ENCODE measurements at places on chromosomes 12 and 14.
A peak's percentile ranks its signal among the peaks of the same experiment; 100 is the strongest.

DNA sequence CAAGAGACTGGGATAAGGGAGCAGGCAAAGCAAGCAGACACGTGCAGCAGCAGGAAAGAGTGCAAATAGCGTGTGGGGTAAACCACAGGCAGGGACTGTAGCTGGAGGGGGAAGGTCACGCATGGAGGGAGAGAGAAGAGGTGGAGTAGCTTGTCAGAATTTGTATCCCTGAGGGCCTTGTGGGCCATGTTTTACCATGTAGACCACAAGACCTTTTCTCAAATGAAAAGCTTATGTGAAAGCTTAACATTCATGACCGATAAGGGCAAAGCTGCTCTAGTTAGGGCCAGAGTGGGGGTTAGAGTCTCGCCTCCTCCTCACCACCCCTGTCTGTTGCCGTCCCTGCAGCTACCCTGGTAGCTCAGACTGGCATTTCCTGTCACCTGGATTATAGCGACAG lies 152.9 kb upstream of the E2F7 start:
- DNase-seq: no peak

DNA sequence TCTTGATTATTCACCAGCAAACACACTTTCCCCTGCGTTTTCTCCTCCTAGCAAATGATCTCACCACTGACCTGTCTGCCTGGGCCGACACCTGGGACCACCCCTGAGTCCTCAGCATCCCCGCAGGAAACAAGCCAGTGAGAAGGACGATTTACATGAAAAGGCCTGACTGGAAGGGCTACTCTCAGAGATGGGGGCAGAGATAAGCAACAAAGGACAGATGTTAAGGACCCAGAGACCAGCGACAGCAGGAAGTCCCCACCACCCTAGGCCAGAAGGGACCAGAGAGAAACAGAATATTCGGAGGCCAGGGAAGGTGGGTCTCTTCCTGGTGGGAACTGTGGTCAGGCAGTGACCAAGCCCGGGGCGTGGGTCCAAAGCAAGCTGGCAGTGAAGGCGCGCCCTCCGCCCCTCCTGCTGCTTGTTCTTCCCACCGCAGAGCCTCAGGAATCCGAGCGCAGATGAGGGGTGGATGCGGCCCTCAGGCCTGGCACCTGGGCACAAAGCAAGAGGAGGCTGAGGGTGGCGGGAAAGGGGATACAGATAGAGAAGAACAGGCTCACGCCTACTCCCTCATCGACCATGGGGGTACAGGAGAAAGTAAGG lies 55.8 kb downstream of the STX2 start:
- DNase-seq: no peak

DNA sequence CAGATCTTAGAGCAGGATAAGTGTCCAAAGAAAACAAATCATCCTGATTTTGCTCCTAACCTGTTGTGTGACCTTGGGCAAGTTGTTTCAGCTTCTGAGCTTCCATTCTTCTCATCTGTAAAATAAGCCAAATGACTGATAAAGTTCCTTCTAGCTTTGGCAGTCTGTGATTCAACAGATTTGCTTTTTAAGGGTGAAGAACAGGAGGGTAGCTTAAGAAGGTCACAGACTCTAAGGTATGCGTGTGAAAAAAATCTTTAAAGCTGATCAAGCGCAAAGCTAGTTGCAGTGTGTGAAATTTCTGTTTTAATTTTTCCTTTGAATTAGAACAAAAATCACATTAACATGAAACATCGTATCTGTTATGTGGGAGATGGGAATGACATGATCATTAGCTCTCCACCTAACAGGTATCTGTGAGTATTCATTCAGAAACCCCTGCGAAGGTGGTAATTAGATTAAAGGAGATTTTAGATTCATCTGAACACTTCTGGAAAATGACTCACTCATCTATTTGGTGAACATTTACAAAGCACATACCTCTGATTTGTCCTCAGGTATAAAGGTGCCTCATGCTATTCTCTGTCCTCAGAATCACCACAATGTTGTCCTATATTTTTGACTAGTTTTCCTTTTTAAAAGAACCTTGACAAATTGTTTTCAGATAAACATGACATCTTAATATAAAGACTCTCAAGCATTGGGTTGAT lies 131.9 kb upstream of the CPM start:
- no peak for DNase-seq

- DNase-seq: peak; percentile 91
These were observed 74.8 kb downstream of the ARL6IP4 start for GRCh38 chr12:123055281-123055766.

- DNase-seq: no peak
These were observed 5.9 kb downstream of the OAS3 start for GRCh38 chr12:112944024-112944690.

GRCh38 chr12:53474819-53475218 lies 22.9 kb downstream of the PCBP2 start:
- no peak for DNase-seq

GRCh38 chr14:60951776-60952435 lies 29.0 kb downstream of the TRMT5 start:
- no peak for DNase-seq

- no peak for DNase-seq
These were observed 7.6 kb downstream of the TECPR2 start for GRCh38 chr14:102370305-102370809.

GRCh38 chr14:29627137-29627536 lies 300.5 kb downstream of the PRKD1 start:
- DNase-seq: no peak

GRCh38 chr14:31090883-31091764 lies 64.9 kb upstream of the STRN3 start:
- peak; percentile 22 for DNase-seq

DNA sequence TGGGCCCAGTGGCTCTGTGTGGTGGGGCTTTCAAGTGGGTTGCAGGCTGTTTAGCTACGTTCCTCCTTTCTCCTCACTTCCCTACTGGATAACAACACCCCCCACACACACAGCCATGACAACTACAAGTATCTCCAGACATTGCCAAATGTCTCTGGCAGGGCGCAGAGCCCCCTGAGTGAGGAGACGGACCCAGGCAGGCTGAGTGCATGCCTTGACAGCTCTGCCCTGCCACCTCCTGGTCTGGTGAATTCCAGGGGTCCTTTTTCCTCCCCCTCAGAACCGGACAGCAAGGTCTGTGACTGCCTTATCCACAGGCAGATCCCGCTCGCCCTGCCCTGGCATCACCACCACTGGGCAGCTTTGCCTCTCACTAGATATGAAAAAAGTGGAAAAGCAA lies 276.5 kb downstream of the TMEM132C start:
- DNase-seq: no peak

GRCh38 chr12:122183588-122183940 lies 641 bp downstream of the LRRC43 start:
- no peak for DNase-seq

DNA sequence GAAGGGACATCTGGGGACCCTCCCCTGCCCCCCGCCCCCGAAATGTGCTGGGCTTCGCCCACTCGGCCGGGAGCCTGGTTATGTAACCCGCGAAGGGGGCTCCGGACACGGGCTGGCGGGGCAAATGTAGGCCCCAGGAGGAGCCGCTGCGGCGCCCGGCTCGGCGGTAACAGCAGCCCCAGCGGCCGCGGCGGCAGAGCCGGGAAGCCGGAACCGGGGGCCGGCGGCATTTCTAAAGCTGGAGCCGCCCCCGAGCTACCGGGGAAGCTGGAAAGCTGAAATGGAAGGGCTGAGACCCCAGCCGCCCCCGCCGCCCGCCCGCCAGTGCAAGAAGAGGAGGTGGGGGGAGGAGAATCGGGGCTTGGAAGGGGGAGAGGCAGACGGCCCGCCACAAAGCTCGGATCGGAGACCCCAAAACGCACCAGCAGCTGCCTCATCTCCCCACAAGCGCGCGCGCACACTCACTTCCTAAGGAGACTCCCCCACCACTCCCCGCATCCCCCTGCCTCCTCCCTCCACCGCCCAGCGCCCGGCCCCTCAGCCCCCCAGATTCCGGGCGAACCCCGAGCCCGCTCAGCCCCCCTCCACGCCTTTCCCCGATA lies 1.5 kb downstream of the KDM2B start:
- DNase-seq: peak; percentile 73

GRCh38 chr14:94132285-94132887 lies 3.0 kb upstream of the IFI27L2 start:
- peak; percentile 93 for DNase-seq

DNA sequence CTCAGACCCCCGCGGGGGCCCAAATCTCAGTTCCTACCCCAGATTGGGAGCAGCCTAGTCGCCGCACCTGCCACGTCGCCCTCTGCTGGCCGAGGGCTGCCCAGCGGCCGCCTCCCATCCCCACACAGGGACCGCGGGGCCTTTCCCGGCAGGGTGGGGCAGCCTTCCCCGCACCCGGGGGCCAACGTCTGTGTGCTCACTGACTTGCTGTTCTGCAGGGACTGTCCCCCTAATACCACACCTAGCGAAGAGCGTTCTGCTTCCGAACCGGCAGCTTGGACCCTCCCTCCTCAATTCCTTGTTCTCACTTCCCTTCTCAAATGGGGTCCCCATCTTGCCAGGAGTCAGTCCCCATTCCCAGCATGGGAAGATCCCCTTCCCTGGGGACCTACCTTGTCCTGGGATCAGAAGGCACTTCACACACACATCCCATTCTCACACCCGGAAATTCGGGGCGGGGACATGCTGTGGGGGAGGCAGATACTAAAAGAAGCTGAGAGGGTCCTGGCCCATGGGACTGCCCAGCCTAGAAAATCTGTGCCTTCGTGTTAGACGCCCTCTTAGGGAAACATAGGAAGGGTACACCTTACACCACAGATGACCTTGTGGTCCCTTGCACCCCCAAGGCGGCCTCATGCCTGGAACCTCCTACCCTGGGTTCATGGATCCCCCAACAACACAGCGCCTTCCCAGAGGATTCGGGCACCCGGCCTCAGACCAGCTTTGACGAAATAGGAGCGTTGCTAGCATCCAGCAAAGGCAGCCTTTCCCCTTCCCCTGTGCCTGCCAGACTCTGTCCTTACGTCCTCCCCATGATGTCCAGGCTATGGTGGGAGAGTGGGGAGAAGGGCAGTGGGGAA lies 16.4 kb downstream of the ACVRL1 start:
- no peak for DNase-seq

DNA sequence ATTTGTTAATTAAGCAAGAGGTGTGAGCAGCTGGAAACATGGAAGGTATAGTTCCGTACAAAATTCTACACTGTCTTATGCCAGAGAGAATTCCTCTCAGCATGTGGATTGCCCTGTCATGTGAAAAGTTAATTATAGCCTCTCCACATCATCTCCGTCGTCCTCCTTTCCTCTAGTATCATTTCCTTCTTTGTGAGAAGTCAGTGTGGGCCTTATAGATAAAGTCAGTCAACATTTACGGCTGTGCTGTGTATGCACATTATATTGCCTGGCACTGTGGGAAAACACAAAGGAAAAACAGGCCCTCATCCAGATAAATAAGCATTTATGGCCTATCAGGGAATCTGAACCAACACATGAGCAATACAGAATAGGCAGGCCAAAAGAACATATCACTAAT lies 236.6 kb downstream of the SEC23A start:
- peak; percentile 49 for DNase-seq

DNA sequence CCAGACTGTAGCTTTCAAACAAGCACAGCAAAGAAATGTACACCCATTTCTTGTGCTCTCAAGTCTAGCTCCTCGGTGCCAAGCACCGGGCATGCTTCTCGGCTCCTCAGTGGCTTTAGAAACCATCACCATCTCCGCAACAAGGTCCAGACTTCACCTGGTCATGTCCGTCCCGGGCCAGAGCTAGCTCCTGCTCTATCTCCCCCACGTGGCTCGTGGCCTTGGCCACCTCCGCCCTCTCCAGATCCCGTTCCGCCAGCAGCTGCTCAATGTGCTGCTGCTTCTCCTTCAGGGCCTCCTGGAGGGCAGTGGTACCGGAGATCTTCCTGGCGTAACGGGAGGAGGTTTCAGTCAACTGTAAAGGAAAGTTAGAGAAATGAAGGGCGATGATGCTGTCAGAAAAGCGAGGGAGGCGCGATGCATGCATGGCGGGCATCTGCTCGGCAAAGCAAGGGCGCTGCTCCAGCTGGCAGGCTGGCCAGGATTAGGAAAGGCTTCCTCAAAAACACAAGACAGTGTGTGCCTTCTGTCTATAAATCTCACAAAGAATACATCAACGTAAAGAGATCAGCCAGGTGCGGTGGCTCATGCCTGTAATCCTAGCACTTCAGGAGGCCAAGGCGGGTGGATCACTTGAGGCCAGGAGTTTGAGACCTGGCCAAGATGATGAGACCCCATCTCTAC lies 67.4 kb downstream of the CLIP1 start:
- no peak for DNase-seq

DNA sequence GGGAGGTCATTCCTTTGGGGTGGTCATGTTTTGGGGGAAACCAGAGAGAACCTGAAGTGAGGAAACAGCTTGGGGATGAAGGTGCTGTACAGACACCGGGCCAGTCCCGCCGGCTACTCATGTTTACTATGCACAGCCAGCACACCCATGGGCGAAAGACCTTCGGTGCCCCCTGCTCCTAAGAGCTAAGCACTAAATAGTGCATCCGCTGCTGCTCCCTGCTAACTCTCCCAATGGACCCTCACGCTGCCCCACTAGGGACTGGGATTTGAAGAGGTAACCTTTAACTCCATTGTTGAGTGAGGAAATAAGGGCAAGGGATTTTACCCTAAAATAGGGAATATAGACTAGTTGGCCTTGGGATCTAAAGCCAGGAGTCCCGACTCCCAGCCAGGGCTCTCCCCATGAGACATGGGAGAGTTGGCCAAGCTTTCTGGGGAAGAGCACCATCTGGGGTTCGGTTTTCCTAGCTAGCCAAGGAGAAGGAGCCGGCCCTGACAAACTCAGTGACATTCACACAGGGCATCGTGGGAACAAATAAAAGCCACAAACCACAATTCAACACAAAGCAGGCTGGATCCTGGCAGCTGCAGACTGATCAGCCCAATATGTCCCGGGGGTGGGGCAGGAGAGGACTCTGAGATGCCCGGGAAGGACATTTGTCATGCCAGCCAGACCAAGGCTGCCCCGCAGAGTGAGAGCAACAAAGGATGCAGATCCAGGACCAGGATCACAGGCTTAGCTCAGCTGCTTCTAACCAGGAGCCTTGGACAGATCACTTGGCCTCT lies 91.7 kb downstream of the SINHCAF start:
- peak; percentile 92 for DNase-seq

DNA sequence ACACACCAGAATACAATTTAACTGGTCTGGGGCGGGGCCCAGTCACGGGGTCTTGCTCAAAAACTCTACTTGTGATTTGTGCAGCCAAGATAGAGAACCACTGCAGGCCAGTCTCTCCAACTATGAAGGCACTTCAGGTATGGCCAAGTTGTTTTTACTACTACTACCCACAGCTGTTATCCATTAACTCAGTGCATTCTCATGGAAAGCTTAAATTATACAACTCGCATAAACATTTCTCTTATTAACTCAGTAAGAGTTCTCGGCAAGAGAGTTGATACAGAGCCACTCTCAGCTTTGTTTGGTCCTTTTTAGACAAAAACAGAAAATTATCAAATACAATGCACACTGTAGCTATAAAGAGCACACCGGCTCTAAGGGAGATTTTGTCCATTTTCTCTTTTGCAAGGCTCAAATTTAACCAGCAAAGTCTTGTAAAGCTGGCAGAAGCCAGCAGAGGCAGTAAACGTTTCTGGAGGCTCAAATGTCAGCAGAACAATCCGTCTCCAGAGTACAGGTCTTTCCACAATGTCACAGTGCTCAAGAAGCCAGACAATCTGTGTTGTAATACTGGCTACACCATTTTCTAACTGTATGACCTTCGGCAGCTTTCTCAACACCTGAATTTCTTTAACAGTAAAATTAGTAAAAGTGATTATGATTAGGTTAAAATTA lies 85.9 kb downstream of the PTGER2 start:
- no peak for DNase-seq

- DNase-seq: peak; percentile 11
These were observed 438.4 kb upstream of the OR4E1 start for GRCh38 chr14:22112004-22112403.

- no peak for DNase-seq
These were observed 30.4 kb downstream of the RAP1B start for GRCh38 chr12:68641138-68641537.
